ENCODE measurements at places on chromosomes 7 and 10.
A peak's percentile ranks its signal among the peaks of the same experiment; 100 is the strongest.

DNA sequence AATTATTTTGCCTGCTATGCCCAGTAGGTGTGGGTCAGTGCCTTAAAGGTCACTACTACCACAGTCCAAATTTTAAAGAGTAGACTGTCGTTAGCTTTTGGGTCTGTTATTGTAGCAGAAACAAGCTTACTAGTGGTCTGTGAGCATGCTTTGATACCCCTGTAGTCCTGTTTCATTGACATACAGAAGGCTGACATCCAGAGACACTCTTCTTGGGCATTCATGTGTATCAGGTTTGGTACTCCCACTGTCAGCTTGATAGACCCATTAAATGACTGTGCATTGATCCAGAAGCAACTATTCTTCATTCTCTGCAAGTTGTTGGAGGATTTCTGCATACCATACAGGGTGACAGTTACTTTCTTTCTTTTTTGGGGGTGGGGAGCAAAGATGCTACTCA, 884.4 kb upstream of the CELF2 start:
- no peak for DNase-seq

GRCh38 chr7:3495530-3495929, 194.5 kb downstream of the SDK1 start:
- no peak for DNase-seq

GRCh38 chr7:41915871-41916270, 213.0 kb upstream of the INHBA start:
- DNase-seq: no peak

GRCh38 chr7:73359746-73360375, 31.9 kb downstream of the FKBP6 start:
- DNase-seq: no peak

- no peak for DNase-seq
These were observed 226.2 kb upstream of the IMMP2L start for GRCh38 chr7:111788286-111789047.

DNA sequence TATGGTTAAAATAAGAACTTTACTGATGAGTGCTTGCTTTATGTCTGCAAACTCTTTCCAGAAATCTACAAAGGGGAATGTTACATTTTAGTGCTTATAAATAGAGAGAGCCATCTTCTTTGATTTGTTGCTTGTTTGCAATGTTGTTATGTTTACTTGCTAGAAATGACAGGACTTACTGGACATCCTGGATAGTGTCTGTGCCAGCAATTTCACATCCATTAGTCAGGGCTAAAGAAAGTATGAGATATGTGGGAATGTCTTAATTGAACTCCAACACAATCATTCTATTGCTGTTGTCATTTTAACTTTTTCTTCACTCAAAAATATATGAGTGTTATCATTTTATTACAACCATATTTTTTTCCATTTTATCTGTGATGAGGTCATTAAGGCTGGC, 453.2 kb downstream of the TNS3 start:
- no peak for DNase-seq

DNA sequence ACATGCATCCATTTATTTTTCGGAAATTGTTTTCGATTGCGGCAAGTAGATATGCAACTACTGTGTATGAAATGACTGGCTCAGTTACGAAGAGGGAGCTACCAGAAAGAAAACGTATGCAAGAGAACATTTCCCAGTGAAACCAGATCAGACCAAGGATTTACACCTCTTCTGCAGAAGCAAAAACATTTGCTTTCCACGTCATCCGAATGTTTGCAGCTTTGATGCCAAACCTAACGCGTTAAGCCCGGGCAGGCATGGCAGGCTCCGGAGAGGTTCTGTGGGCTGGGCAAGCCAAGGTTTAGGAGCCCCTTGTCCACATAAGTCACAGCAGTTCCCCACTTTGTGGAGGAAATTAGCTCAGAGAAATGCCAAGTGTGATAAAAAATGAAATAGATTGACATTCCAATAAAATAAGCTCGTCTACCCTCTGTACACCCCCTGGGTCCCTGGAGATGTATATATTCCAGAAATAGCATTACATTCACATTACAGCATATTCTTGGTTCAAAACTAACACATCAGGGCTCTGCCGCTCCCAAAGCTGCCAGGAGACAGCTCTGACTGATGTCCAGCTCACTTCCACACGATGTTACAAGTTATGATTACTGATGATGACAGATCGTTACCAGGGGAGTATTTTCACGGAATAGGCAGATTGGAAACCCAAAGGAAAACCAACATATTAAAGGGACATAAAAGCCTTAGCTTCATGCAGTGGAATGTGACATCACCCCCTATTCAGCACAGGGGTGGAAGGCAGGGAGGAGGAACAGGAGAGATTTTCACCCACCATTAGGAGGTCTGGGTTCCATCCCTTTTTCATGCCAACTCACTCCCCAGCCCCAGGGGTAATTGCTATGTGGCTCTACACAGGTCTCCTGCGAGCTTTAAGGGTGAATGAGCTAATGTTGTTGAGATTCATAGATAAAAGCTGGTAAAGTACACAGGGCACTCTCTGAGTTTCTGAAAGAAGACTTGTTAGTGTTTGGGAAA, 81.5 kb downstream of the LYZL1 start:
- no peak for DNase-seq

GRCh38 chr7:36904802-36905201, 180.5 kb upstream of the AOAH start:
- no peak for DNase-seq

GRCh38 chr10:5404208-5405041, at the start of gene TUBAL3:
Gene TUBAL3, minus strand, starts transcription at chr10:5404828. Its CDS starts 36 bp downstream, at chr10:5404792.
- DNase-seq: no peak

DNA sequence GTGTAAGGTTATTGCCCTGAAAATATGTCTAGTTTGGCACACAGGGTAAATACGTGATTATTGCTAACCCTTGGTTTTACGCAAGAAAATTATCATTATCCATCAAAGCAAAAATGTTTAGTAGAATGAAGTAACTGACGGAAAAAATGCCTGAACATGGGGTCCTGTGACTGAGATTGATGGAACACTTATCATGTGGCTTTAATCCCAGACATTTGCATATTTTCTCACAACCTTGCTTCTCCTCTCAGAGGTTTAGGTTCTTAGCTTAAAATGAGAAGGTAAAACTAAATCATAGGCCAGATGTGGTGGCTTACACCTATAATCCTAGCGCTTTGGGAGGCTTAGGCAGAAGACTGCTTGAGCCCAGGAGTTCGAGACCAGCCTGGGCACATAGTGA, 1010.7 kb downstream of the LRMDA start:
- no peak for DNase-seq

- no peak for DNase-seq
These were observed 173.5 kb downstream of the KCNMA1 start for GRCh38 chr10:77463967-77464745.

DNA sequence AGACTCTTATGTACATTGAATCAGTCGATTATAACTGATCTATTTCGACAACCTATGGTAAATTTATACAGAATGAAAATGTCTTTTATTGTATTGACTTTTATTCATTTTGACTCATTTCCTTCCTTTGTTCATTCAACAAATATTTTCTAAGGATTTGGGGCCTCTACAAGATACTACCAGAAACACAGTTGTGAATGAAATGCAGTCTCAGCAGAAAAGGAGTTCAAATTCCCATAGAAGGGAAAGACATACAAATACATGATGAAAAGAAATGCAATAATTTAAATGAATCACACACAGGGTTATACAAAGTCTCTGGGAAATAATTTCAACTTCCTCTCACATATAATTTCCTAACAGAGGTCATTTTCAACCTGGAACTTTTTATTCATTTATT, 134.0 kb upstream of the SEMA3A start:
- DNase-seq: no peak

DNA sequence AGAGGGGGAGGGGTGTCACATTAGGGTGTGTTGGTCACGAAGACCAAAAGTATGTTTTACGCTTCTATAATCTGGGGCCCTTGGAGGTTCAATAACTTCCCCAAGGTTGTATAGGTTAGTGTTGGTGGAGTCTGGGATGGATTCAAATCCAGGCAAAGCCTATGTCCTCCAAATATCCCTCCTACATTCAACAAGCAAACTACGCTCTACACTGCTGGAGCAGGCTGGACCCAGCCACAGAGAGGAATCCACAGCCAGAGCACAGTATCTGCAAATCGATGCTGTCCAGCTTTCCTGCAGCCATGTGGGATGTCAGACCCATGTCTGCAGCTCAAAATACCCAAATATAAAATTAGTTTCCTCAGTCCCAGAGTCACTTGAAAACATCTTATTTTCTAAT, 198.0 kb downstream of the COBL start:
- no peak for DNase-seq

DNA sequence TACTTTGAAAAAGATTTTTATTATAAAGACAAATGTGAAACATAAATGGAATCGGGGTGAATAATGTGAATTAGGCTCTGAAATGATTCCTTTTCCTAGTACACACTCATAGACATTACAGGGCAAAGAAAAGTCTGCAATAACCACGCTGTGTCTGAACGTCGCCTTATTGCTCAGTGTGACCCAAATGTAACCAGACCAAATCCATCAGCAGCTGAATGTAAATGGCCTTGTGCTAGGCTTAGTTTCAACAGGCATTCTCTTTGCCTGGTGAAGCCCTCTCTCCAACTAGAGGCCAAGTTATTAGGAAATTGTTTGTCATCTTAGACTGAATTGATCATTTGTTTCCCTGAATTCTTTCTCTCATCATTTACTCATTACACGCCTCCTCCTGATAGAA, 225.5 kb downstream of the CHCHD3 start:
- DNase-seq: no peak

- DNase-seq: no peak
These were observed 102.6 kb upstream of the TBX20 start for GRCh38 chr7:35356495-35356894.

GRCh38 chr7:36055207-36055606, 97.8 kb upstream of the EEPD1 start:
- DNase-seq: no peak

DNA sequence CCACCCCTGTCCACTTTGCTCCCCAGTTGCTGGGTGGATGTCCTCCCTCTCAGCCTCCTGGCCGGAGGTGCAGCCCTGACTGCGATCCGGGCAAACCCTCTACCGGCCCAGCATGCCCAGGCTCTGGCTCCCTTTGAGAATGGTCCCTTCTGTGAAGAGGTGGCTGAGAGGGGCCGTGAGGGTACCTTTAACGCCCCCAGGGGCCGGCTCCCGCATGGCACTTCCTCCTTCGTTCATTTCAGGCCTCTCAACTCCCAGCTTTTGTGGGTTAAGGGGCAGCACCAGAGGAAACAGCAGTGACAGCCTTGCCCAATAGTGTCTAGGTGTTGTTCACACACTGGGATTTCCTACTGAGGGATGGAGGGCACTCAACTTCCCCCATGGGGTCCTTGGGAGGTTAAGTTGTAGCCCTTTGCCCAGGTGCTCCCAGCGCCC, 33.2 kb upstream of the HABP2 start:
- no peak for DNase-seq

GRCh38 chr10:124079864-124080263, 13.5 kb downstream of the CHST15 start:
- no peak for DNase-seq

DNA sequence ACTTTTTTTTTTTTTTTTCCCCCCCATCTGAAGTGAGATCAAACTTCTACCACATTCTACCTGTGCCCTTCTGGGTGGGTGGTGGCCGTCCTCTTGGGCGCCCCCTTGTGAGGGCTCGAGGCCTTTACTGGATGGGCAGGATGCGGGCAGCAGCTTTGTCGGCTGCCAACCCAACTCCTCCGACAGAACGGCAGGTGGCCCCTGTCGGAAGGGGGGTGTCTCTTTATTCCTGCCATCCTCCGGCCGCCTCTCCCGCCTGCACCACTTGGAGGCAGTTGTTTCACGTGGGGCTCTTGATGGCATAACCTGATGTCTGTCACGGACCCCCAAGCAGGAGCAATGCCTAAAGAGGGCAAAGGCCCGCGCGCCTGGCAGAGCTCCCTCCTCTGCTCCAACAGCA, 31.0 kb downstream of the AMZ1 start:
- peak; percentile 65 for DNase-seq

DNA sequence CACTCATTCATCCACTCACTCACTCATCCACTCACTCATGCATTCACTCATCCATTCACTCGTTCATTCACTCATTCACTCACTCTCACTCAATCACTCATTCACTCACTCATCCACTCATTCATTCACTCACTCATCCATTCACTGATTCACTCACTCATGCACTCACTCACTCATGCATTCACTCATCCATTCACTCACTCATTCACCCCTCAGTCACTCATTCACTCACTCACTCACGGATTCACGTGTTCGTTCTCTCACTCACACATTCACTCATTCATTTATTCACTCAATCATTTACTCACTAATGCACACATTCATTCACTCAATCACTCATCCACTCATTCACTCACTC, 73.4 kb downstream of the CARD11 start:
- no peak for DNase-seq

GRCh38 chr10:25261110-25261509, 86.3 kb downstream of the GPR158 start:
- no peak for DNase-seq

- no peak for DNase-seq
These were observed 154.2 kb downstream of the EGFR start for GRCh38 chr7:55172881-55173609.

- no peak for DNase-seq
These were observed 216.4 kb downstream of the HECW1 start for GRCh38 chr7:43328785-43329380.

DNA sequence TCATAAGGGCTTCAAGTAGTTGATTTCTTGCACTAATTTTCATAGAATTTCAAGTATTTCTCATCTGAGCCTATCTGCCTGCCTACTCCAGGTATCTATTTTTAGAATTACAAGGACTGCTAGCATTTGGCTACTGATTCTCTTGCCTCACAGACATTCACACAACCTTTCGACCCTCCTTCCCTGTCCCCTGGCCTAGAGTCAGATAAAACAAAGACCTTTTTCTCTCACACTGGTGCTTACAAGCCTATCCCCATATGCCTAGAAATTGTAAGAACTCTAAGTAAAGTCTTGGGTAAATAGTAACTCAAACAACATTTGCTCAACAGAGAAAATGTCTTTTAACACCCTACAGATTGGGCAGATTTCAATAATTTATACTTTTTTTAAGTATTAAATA, 6.3 kb downstream of the GPAM start:
- no peak for DNase-seq

GRCh38 chr10:96560966-96561887, 25.6 kb downstream of the TM9SF3 start:
- DNase-seq: no peak

DNA sequence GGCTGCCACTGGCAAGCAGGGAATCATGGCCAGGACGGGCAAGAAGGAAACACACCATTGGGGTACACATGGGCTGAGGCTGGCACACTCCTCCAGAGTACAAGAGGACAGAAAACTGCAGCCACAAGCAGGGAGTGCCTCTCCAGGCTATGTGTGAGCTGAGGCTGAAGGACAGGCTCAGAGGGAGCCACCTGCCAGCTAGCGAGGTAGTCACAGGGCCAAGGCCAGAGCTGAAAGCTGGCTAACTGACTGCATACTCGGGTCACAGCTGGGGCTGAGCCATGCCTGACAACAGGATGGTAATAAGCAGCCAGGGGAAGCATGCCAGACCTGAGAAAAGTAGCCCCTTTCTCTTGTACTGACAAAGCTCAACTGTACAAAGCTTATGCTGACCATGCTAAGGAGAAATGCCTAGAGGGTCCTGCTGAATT, 52.0 kb downstream of the KIF5B start:
- DNase-seq: no peak
